DND-41 (cell line): ENCODE measurements at places on chromosomes 2 and 18.

GRCh38 chr2:88638743-88639142 is 11.5 kb upstream of the EIF2AK3 start:
- H3K4me1 ChIP-seq, result no peaks in the 10 kb centered on the region
- H3K27ac ChIP-seq, result no peak overlapping the region
- peaks cover 4% of the 10 kb centered on the region for H3K27me3 ChIP-seq
- no peak overlapping the region for H3K4me3 ChIP-seq

DNA sequence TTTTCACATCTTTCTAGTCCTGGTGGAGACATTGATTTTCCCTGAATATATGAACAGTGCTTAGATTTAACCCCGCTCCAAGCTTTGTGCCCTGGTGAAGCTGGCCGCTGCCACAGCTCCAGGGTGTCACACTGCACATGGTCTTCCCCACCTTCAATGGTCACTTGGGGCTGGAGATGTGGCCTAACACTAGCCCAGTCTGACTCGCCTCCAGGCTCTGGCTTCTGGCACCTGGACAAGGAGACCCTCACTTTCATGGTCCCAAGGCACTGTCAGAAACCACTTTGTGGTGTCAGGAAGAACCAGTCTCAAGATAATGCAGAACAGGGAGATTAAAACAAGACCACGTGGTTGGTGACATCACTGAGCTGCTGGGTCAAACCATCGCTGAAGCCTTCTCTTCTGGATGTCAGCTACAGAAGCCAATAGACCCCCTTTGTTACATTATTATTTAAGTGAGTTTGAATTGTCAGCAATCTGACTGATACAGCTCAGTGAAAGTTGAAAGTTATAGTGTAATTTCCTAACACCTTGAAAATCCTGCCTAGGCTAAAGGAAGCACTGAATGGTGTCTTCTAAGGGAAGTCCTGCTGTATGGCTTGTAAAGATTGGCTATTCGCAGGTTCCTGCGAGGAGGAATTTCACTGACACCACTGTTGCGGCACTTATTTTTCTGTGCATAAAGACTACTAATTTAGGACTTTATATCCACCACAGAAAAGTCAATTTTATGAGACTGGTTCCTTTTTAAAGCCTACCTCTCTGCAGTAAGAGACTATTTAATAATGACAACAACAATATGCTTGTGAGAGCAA is 55.0 kb upstream of the CTDP1 start:
- no peaks in the 10 kb centered on the region for H3K27me3 ChIP-seq
- H3K4me3 ChIP-seq, result no peak overlapping the region
- no peaks in the 10 kb centered on the region for H3K36me3 ChIP-seq
- no peak overlapping the region for H3K27ac ChIP-seq

- H3K27ac ChIP-seq, result no peak overlapping the region
- H3K4me1 ChIP-seq, result no peaks in the 10 kb centered on the region
- DNase-seq, result no peak
- peaks cover 40% of the 10 kb centered on the region for H3K27me3 ChIP-seq
Measured at GRCh38 chr2:70607121-70607561, 53.5 kb upstream of the TGFA start.

DNA sequence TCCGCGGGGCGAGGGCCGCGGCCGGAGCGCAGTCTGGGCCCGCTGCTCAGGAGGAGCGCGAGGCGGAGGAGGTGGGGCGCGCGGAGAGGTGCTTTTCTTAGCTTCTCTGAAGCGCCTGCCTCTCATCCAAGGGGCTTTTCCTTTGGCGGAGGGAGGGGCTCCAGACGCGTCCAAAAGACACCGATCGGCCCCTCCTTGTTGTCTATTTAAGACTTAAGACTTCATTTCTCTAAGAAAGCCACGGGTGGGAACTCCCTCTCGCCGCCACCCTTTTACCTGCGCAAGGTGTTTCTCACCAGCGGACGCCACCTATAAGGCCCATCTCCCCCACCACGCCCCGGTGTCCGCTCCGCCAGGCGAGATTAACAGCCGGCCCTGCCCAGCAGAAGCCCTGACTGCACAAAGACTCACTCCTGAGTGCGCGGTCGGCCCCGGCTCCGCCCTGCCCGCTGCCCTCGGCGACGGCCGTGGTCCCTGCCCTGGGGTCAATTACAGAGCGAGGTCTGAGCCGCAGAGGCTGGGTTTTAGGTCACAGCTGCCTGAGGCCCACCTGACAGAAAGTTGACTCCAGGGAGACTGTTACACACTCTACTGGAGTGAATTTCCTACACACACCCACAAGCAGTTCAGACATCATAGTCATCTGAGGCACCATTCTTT is at the start of gene DSC2:
TSS of gene DSC2 (minus strand) at position 397 of the 660 bp plus-strand sequence. CDS start 450 bp downstream, outside the sequence.
- no peaks in the 10 kb centered on the region for H3K36me3 ChIP-seq
- no peak for DNase-seq
- no peaks in the 10 kb centered on the region for H3K4me1 ChIP-seq
- no peaks in the 10 kb centered on the region for H3K27me3 ChIP-seq
- H3K27ac ChIP-seq, result no peak within 1 kb of the TSS
- H3K4me3 ChIP-seq, result no peak within 1 kb of the TSS

DNA sequence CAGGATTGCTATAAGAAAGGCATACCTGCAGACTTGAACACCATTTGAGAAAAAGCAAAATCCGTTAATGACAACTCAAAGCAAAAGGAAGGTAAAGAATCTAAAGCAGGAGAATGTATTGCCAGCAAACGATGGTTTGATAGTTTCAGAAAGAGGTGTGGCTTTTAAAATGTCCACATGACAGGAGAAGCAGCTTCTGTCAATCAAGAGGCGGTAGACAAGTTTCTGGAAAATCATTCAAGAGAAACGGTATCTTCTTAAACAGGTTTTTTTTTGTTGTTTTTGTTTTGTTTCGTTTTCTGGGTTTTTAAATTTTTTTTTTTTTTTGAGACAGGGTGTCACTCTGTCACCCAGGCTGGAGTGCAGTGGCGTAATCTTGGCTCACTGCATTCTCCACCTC is 13.8 kb downstream of the CLEC4F start:
- no peak overlapping the region for H3K4me3 ChIP-seq
- no peak for DNase-seq
- no peak overlapping the region for H3K27ac ChIP-seq
- H3K4me1 ChIP-seq, result no peaks in the 10 kb centered on the region
- H3K36me3 ChIP-seq, result no peaks in the 10 kb centered on the region

GRCh38 chr2:73992036-73992435 is 7.3 kb downstream of the TET3 start:
- DNase-seq, result no peak
- no peaks in the 10 kb centered on the region for H3K27me3 ChIP-seq
- H3K4me1 ChIP-seq, result peaks cover 52% of the 10 kb centered on the region
- peaks cover 70% of the 10 kb centered on the region for H3K36me3 ChIP-seq

DNA sequence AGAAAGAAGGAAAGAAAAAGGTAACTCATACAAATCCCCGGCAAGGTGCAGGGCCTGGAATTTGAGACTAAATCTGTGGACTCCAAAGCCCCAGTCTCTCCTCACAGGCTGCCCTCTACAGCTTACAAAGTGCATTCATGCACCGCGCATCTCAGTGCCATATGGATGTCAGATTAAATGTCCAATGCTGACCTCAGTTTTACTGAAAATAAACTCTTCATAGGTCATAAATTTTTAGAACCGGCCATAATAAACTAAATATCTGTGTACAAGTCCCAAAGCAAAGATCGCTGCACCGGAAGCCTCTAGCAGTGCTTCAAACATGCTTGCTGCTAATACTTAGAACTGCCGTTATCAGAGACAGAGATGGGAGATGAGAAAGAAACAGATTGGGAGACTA is 17.7 kb downstream of the ST6GAL2 start:
- no peak for DNase-seq
- no peak overlapping the region for H3K4me3 ChIP-seq
- no peaks in the 10 kb centered on the region for H3K4me1 ChIP-seq
- H3K27ac ChIP-seq, result no peak overlapping the region
- H3K27me3 ChIP-seq, result peaks cover 2% of the 10 kb centered on the region

DNA sequence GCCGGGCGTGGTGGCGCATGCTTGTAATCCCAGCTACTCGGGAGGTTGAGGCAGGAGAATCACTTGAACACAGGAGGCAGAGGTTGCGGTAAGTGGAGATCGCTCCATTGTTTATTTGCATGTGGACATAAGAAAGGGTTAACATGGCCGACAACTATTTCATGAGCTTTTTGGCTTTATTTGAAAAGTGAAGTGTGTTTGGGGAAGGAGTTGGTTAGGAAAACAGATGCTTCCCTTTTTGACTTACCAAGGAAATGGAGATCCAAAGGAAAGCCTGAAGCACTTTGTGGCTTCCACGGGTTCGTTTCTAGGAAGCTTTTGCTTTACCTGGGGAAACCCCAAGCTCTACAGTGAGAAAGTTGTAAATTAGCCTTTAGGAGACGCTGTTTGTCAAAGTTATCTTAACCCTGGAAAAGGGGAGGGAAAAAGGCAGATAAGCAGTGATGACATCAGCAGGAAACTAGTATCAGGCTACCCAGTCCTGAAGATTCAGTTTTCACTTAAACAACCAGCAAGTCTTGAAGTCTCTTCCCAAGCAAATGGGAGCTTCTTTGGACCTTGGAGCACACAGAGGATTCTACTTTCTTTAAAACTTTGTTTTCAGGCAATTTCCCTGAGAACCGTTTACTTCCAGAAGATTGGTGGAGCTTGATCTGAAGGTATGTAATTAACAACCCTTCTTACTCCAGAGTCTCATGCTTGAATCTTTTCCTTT is at the start of gene CASP10:
TSS of gene CASP10 (plus strand) at position 492 of the 715 bp plus-strand sequence. CDS start 2,637 bp downstream, outside the sequence.
- H3K36me3 ChIP-seq, result peaks cover 11% of the 10 kb centered on the region
- peak; percentile 44 for DNase-seq
- peak within 1 kb of the TSS; percentile 79 for H3K27ac ChIP-seq
- H3K27me3 ChIP-seq, result no peaks in the 10 kb centered on the region
- peak within 1 kb of the TSS; percentile 65 for H3K4me3 ChIP-seq

- no peak for DNase-seq
- no peak overlapping the region for H3K4me3 ChIP-seq
- H3K4me1 ChIP-seq, result no peaks in the 10 kb centered on the region
Measured at GRCh38 chr18:26532367-26533340, 15.7 kb downstream of the KCTD1 start.

- no peak overlapping the region for H3K4me3 ChIP-seq
- no peaks in the 10 kb centered on the region for H3K4me1 ChIP-seq
- no peaks in the 10 kb centered on the region for H3K36me3 ChIP-seq
- H3K27me3 ChIP-seq, result no peaks in the 10 kb centered on the region
- no peak for DNase-seq
Measured at GRCh38 chr2:238409341-238410199, 17.2 kb upstream of the ASB1 start.

DNA sequence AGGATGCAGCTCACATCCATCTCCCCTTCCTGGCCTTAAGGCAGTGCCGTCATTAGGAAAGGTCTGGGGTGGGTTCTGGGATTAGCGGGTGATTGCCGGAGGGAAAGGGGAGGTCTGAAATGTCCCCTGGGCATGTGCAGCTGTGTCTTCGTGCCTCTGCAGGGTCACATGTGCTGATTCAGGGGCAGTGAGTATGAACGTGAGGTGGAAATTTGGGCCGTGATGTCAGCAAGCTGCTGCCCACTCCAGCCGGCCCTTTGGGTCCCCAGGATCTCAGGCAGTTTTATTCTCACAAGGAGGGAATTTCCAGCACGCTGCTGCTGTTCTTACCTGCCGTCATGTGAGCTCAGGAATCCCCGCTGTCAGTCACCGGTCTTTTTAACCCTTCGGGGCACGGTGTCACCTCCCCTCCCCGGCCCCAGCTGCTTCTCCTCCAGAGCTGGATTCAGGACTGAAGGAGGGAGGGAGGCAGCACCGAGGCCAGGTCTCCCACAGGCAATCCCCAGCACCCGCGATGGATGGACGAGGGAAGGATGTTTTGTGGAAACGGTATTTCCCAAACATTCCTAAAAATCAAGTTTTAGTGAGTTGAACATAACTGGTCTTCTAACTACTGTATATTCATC is 23.5 kb downstream of the GPR35 start:
- no peak for DNase-seq
- H3K4me3 ChIP-seq, result no peak overlapping the region
- no peaks in the 10 kb centered on the region for H3K36me3 ChIP-seq
- H3K27me3 ChIP-seq, result peaks cover 17% of the 10 kb centered on the region
- no peaks in the 10 kb centered on the region for H3K4me1 ChIP-seq

- H3K4me3 ChIP-seq, result no peak overlapping the region
- no peaks in the 10 kb centered on the region for H3K4me1 ChIP-seq
- H3K27ac ChIP-seq, result no peak overlapping the region
- H3K27me3 ChIP-seq, result peaks cover 8% of the 10 kb centered on the region
- no peak for DNase-seq
Measured at GRCh38 chr2:236613612-236614011, 44.0 kb downstream of the ACKR3 start.

GRCh38 chr2:198916548-198917080 is 541.1 kb downstream of the SATB2 start:
- H3K4me3 ChIP-seq, result no peak overlapping the region
- no peak for DNase-seq
- no peak overlapping the region for H3K27ac ChIP-seq
- H3K4me1 ChIP-seq, result no peaks in the 10 kb centered on the region
- H3K27me3 ChIP-seq, result no peaks in the 10 kb centered on the region
- no peaks in the 10 kb centered on the region for H3K36me3 ChIP-seq

- DNase-seq, result no peak
- H3K36me3 ChIP-seq, result no peaks in the 10 kb centered on the region
- H3K27me3 ChIP-seq, result no peaks in the 10 kb centered on the region
Measured at GRCh38 chr2:45968946-45969584, 317.6 kb downstream of the PRKCE start.

GRCh38 chr2:172000696-172001361 is 1.1 kb downstream of the METAP1D start:
- no peaks in the 10 kb centered on the region for H3K27me3 ChIP-seq
- H3K27ac ChIP-seq, result peak overlapping the region; percentile 65; the same call in 1 of the 2 replicates
- DNase-seq, result no peak
- peak overlapping the region; percentile 67 for H3K4me3 ChIP-seq

DNA sequence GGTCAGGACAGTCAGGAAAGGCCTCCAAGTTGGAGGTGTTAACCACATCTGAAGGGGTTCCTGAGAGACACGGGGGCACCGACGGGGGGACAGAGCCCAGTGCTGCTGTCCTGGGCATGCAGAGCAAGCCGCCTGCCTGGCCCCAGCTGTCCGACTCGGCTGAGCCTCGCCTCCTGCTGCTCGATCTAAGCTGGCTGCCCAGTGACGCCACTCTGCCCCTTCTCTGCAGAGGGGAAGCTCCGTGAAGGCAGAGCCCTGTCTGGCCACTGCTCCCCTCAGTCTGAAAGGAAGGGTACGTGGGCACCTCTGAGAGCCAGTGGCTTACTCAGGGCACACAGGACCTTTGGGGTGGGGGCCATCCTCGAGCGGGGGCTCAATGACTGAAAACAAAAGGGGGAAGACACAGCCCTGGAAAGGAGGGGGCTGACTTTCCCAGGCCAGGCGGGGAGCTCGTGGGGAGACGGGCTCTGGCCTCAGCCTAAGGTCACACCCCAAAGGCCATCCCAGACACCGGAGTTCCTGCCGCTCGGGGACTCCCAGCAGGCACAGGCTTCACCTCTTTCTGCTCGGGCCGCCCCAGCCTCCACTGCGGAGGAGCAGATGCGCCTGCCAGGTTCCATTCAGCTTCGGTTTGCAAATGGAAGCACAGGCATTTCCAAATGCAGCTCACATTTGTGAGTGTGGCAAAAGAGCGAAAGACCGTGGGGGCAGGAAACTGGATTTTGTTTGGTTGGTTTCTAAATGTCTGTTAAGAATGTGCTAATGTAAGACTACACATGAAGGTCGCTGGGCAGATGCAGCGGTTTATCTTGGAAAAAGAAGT is 136.9 kb downstream of the HDAC4 start:
- H3K36me3 ChIP-seq, result peaks cover 73% of the 10 kb centered on the region
- no peaks in the 10 kb centered on the region for H3K27me3 ChIP-seq
- no peak for DNase-seq
- peak overlapping the region; percentile 94 for H3K27ac ChIP-seq
